ENCODE measurements at places on chromosomes 5 and 9.

- no peak for DNase-seq
Observed at GRCh38 chr9:971901-972500, 4.5 kb upstream of the DMRT3 start.

DNA sequence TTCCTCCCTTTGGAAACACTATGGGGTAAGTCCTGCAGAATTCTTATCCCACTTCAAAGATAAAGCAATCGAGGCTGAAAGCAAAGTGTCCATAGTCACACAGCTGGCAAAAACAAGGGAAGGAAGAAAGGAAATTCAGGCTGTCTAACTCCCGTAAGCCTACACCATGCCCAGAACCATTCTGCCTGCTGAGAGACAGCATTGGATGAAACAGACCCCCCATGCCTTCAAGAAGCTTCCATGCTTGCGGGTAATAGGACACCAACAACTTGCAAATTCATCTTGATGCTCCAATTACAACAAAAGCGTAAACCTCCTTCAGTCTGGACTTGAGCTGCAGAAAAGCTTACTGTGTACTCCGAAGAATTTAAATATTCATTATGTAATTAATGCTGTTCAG is 181.1 kb upstream of the WWC1 start:
- no peak for DNase-seq

GRCh38 chr9:30524311-30524710 is 1860.1 kb upstream of the ACO1 start:
- DNase-seq, result no peak

- no peak for DNase-seq
Observed at GRCh38 chr9:123795336-123795735, 134.6 kb downstream of the DENND1A start.

DNA sequence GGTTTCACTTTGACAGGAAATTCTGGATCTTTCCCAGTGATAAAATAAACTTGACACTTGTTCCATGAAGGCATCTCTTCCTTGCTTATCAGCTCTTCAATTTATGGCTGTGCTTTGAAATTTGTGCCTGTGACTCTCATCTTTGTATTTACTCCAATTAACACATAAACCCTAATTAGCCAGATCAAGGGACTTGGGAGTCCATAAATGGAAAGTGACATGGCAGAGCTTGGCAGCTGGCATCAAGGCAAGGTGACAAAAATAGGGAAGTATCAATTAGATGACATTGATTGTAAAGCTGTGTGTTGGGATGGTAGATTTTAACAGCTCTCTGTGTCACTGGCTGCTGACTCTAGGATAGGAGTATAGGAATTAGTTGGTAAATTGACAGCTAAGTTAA is 133.9 kb downstream of the PBX3 start:
- DNase-seq, result no peak

DNA sequence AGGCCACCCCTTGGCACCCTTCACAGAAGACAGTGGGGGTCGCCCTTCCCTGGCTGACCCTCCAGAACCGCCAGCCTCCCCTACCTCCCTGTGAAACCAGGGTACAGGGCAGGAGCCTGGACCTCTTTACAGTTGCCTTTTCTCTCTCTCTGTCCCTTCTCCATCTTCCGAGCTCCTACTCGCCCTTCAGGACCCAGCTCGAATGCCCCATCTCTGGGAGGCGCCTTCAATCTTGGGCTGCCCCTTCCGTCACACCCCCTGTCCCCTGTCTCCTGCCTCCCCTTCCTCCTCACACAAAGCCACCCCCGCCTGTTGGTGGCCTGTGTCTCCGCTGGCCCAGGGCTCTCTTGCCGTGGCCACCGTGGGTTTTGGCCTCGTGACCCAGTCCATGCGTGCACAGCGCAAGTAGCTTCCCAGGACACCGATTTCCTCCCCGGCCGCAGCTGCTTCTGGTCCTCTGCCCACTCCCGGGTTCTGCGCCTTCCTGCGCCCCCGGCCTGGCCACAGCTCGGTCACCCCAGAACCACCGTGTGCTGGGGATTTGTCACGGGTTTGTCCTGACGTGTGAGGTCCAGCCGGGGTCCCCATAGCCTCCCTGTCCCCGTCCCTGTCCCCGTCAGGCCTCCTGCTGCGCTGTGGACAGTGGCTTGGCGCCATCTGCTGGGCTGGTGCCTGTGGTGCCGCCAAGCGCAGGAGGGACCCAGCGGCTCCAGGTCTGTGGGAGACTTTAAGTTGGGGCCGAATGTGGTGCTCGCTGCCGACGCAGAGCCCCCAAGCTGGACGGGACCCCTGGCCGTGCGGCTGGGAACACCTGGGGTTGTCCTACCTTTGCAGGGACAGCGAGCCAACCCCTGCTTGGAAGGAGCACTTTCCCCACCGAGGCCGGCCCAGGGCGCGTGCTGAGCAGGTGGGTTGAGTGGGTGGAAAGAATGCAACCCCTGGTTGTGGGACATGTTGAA is 4.0 kb upstream of the TMEM250 start:
- peak; percentile 60 for DNase-seq

DNA sequence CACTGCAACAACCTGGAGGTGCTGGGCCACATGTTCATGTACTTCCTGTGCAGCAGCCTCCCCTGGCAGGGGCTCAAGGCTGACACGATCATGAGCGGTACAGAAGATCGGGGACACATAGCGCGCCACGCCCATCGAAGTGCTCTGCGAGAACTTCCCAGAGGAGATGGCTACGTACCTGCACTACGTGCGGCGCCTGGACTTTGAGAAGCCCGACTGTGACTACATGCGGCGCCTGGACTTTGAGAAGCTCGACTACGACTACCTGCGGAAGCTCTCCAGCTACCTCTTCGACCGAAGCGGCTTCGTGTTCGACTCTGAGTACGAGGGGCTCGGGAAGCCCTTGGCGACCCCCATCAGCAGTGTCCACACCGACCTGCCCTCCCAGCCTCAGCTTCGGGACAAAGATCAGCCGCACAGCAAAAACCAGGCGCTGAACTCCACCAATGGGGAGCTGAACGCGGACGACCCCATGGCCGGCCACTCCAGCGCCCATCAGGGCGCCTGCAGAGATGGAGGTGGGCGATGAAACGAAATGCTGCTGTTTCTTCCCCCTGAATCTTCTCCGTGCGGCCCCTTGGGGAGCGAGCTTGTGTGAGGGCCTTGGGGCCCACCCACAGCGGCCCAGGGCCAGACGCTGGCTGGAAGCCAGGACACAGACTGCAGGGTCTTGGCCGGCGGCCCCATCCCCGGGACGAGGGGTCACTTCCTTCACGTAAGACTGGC is 56.5 kb downstream of the JAK2 start:
- DNase-seq, result no peak

- DNase-seq, result no peak
Observed at GRCh38 chr9:109118808-109119438, 824 bp downstream of the TMEM245 start.

DNA sequence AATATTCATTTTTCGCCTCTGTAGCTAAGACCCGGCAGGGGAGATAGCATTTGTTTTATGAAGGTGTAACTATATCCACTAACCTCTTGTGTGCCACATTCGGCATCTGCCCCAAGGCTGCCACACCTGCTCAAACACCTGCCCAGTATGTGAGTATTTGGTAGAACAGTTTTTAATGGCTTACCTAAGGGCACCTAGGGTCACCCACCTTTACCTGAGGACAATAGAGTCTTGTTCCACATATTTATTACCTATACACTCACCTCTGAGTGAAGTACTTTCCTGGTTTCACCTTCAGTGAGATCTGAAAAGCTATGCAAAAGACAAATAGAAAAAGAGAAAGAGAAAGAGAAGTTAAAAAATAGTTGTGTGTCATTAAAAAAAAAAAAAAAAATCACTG is 68.0 kb upstream of the PIP5K1B start:
- DNase-seq, result no peak

- no peak for DNase-seq
Observed at GRCh38 chr9:133615186-133615585, 6.0 kb upstream of the FAM163B start.

- no peak for DNase-seq
Observed at GRCh38 chr5:1322036-1322900, 22.6 kb downstream of the CLPTM1L start.

GRCh38 chr9:125432715-125433385 is 171.2 kb downstream of the GAPVD1 start:
- DNase-seq, result no peak

GRCh38 chr5:78361631-78361993 is 1.2 kb downstream of the SCAMP1 start:
- no peak for DNase-seq

- no peak for DNase-seq
Observed at GRCh38 chr9:84103651-84104377, 123.2 kb downstream of the RMI1 start.

GRCh38 chr5:101976933-101977332 is 319.2 kb downstream of the SLCO4C1 start:
- DNase-seq, result no peak

GRCh38 chr9:17487467-17487866 is 91.4 kb upstream of the SH3GL2 start:
- no peak for DNase-seq

- no peak for DNase-seq
Observed at GRCh38 chr5:151720215-151720614, 33.5 kb upstream of the SPARC start.

DNA sequence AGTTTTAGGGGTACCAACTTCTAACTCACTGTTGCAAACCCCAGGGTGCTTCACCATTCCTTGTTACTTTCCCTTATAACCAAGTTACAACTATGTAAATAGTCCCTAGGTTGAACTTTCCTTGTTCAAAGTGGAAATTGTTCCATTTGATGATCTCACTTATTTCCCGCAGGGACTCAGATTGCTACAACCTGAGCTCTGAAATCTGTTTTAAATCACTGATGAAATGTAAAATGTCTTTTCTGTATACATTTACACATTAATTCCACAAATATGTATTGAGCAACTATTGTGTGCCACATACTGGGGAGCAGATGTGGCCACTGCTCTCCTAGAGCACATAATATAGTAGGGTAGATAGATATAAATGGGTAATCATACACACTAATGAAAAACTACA is 69.1 kb upstream of the TARS1 start:
- no peak for DNase-seq

- DNase-seq, result no peak
Observed at GRCh38 chr9:69637817-69638200, 34.4 kb downstream of the APBA1 start.

- no peak for DNase-seq
Observed at GRCh38 chr5:130151239-130151638, 247.0 kb downstream of the CHSY3 start.

- DNase-seq, result no peak
Observed at GRCh38 chr9:127915801-127916719, 781 bp downstream of the ST6GALNAC4 start.

- DNase-seq, result no peak
Observed at GRCh38 chr5:152595405-152595804, 190.3 kb upstream of the NMUR2 start.

DNA sequence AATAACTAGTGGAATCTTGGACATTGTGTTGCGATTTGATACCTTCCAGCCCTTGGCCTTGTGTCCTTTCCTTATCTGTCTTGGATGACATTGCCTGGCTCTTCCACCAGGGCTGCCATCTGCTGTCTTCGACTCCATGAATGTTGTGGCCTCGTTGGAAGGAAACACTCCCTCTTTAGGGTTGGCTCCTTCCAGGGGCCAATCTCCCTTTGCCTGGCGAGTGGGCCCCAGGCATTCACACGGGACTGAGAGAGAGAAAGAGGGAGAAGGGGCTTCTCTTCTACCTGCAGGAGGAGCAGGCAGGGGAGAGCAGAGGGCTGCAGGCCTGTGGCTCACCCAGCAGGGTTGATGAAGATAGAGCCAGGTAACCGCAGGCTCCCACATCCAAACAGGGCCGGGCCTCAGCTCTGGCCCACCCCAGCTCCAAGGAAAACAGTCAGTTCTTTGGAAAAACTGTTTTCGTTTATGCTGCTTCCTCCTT is 31.3 kb downstream of the FGF1 start:
- DNase-seq, result no peak

GRCh38 chr5:61860978-61861377 is 445.0 kb upstream of the KIF2A start:
- no peak for DNase-seq

GRCh38 chr5:154937186-154937717 is 759 bp downstream of the GEMIN5 start:
- no peak for DNase-seq

GRCh38 chr5:137122075-137122474 is 377.1 kb downstream of the SPOCK1 start:
- no peak for DNase-seq

GRCh38 chr5:151664694-151665585 is 21.8 kb downstream of the SPARC start:
- DNase-seq, result no peak

DNA sequence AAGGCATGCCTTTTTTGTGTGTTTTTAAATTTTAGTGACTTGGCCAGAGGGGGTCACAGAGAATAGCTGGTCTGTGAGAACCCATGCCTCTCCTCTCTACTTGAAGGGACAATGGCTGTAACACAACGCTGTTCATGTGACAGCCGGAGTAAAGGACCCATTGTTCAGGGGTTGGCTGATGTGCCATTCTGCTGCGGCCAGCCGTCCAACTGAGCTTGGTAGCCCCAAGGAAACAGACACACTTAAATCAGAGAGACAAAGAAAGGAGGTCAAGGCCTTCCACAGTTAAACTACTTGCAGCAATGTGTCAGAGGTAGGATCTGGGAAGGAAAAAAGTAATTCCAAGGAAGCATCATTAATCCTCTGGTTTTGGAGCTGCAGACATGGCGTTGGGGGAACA is 8.1 kb downstream of the MEGF10 start:
- DNase-seq, result no peak

DNA sequence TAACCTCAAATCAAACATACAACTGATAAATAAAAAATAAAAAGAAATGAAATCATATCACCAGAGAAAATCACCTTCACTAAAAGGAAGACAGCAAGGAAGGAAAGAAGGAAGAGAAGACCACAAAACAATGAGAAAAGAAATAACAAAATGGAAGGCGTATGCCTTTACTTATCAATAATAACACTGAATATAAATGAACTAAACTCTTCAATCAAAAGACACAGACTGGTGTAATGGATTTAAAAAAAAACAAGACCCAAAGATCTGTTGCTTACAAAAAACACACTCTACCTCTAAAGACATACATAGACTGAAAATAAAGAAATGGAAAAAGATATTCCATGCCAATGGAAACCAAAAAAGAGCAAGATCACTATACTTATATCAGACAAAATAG is 60.3 kb downstream of the ERP44 start:
- DNase-seq, result no peak

DNA sequence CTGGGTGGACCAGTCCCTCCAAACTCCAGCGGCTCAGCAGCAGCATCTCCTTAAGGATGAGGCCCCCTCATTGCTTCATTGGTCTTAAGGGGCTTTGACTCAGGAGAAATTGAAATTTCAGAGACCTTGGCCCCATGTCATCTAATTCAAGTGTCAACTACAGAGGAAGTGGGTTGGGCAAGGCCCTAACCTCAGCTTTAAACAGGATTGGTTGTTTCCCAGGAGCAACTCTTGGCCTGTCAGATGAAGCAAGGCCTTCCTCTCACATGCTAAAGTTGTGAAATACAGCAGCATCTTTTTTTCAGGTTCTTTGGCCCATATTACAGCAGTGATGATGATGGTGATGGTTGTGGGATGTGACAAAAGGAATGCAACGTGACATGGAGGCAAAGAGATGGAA is 348.3 kb downstream of the ICE1 start:
- DNase-seq, result no peak

GRCh38 chr5:127865273-127865672 is 162.1 kb downstream of the CCDC192 start:
- DNase-seq, result no peak

- DNase-seq, result no peak
Observed at GRCh38 chr9:91758491-91758981, 191.5 kb downstream of the ROR2 start.
